ENCODE measurements at places on chromosomes 4 and X.

- peak; percentile 1 for DNase-seq
Observed at GRCh38 chrX:85379174-85379907, at the start of gene POF1B. Gene POF1B, minus strand, starts transcription at chrX:85379665. Its CDS starts 211 bp downstream, at chrX:85379454.

DNA sequence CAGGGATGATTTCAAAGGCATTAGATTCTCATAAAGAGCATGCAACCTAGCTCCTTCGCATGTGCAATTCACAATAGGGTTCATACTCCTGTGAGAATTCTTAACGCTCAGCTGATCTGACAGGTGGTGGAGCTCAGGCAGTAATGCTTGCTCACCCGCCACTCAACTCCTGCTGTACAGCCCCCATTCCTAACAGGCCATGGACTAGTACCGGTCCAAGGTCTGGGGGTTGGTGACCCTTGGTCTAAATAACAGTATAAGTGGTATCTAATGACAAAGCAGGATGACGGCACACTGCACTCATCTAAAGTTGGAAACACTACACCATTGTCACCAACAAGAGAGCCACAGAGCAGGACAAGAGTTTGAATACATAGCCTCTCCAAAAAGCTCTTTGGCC is 28.5 kb downstream of the ADGRA3 start:
- no peak for DNase-seq

DNA sequence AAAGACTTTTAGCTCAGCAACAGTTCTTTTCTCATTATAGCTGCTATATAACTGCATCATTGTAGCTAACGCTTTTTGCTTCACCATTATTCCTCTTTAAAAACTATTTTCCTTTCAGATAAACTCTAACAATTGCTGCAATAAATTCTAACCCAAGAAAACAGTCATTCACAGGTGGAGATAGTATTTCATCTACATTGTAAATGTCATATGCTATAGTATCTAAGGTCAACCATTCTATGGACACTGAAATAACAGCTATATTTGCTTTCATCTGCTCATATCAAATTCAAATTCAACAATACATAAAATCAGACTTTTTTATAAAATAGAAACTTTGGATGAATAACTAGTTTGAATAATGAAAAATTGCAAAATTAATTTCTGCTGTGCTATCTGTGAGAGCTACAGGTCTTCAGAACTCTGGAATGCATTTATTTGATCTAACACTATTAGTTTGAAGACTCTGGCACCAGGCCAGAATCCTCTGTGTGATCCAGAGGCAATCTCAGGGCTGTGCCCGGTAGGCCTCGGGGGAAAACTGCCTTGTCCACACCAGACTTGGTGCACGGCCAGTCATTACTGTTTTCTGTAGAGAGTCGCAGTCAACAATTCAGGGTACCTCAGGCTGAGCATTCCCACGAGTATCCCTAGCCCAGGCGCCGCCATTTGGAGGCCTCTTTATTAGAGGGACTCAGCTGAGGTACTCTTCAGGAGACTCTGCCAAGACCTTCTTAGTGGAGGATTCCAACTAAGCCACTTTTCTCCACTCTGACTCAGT is 332.4 kb downstream of the SLC7A11 start:
- DNase-seq = no peak

DNA sequence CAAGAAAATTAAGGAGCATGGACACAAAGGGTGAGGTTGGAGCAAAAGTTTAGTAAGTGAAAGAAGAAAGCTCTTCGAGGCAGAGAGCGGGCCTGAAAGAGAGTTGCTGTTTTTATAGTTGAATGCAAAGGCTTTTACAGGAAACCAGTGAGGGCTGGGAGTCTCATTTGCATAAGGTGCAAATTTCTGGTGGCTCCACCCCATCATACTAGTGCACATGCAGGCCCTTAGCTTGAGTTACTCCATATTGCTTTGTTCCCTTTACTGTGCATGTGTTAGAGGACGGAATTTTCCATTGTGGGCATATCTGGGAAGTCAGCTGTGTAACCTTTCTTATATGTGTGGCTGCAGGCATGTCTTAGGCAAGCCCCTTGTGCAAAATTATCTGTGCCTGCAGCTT is 48.0 kb downstream of the CPE start:
- DNase-seq = no peak

GRCh38 chrX:151323054-151323453 is 74.0 kb upstream of the VMA21 start:
- DNase-seq = no peak

- peak; percentile 43 for DNase-seq
Observed at GRCh38 chr4:142377342-142378091, 468.6 kb downstream of the INPP4B start.

DNA sequence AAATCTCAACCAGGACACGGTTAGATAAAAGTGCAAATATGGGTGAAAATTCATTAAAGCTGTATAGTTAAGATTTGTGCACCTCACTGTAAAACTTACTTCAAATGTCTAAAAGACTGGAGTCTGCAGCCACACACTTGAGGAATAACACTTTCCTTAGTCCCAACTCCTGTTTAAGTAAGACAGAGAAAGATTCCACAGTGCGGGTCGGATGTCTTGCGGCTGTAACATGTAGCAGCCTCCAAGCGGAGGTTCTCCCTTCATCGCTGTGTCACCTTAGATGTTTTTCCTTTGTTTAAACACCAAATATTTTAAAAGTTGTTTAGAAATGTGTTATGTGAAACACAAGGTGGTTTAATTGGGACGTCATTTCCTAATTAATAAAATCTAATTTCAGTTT is 905 bp upstream of the MAEA start:
- DNase-seq = no peak

DNA sequence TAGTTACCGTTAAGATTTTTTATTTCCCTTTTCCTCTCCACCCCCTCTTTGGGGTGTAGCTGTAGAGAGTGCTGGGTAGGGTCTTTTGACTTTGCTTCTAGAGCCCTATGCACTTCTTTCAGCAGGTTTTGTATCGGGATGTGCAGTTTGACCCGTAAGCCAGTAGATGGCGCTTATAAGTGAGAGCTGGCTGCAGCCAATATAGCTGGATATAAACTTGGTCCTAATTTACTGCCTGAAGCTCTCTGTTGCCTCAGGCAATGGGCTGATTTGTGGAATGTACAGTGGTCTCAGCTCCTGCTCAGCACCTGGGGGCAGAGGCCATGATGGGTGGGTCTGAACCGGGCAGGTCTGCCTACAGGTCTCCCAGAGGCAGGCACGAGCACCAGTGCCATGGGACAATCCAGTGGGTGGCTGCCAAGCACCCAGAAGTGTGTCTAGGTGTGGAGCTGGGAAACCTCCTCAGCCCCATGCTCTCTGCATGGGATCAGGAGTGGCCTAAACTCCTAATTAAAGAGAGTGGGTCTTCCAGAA is 146.5 kb downstream of the SPANXN1 start:
- DNase-seq = no peak

- no peak for DNase-seq
Observed at GRCh38 chr4:73978886-73979285, 2.9 kb downstream of the PF4 start.

GRCh38 chrX:36609616-36610585 is 398.3 kb upstream of the FAM47C start:
- DNase-seq = no peak

- no peak for DNase-seq
Observed at GRCh38 chrX:120147537-120147936, 10.9 kb upstream of the RHOXF2 start.

- no peak for DNase-seq
Observed at GRCh38 chr4:151717314-151717713, 43.5 kb downstream of the GATB start.

- DNase-seq = no peak
Observed at GRCh38 chr4:14671146-14671545, 331.1 kb upstream of the CPEB2 start.

GRCh38 chr4:52939325-52939724 is 77.2 kb downstream of the RASL11B start:
- no peak for DNase-seq

DNA sequence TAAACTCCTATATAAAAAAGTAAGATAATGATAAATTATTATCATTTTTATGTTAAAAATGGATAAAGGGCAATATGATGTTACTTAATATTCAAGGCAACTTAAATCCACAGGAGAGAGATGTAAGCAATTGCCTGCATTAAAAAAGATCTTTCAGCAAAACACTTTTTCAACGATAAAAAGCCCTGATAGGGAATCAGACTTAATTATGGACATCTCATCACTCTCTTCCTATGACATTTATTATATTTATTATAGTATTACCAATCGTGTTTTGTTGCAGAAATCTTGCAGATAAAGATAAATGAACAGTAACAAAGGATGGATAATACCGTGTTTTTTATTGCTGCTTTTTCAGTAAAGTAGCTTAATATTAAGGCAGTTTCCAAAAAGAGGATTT is 178.5 kb downstream of the SH2D1A start:
- no peak for DNase-seq

GRCh38 chrX:65596270-65597034 is 61.9 kb upstream of the LAS1L start:
- DNase-seq = peak; percentile 71

GRCh38 chr4:94115687-94116086 is 92.0 kb upstream of the SMARCAD1 start:
- no peak for DNase-seq

GRCh38 chrX:103495786-103496185 is 23.5 kb downstream of the RAB40A start:
- no peak for DNase-seq

DNA sequence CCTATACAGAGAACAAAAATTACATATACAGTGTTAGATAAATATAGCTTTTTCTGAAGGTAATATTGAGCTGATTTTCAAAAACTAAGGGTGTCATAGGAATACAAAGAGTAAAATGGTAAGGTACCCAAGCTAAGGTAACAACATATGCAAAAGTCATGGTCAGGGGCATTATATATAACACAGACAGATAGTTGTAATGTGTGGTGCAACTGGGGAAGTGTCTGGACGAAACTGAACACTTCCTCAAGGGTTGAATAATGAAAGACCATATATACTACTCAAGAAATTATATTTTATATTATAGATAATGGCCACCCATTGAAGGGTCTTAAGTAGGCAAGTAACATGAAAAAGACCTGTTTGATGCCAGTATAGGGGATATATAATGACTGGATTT is 262.1 kb upstream of the CXXC4 start:
- no peak for DNase-seq

DNA sequence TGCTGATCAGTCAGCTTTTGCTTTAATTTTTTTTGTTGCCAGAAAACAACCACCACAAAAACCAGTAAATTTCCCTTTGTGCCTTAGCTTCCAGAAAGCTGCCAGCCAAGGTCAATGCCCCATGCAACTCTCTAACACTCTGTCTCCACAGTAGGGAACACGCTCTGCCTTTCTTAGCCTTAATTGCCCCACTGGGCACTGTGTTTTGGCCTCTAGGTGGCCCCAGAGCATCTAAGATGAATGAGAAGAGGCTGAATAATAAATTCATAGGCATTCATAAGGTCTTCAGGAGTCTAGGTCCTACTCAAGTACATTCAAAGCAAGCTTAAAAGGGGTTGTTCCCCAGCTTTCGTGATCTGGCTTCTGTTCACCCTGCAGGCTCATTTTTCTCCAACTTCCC is 57.7 kb upstream of the PASD1 start:
- no peak for DNase-seq

- DNase-seq = no peak
Observed at GRCh38 chr4:153940916-153941315, 152.0 kb upstream of the SFRP2 start.

DNA sequence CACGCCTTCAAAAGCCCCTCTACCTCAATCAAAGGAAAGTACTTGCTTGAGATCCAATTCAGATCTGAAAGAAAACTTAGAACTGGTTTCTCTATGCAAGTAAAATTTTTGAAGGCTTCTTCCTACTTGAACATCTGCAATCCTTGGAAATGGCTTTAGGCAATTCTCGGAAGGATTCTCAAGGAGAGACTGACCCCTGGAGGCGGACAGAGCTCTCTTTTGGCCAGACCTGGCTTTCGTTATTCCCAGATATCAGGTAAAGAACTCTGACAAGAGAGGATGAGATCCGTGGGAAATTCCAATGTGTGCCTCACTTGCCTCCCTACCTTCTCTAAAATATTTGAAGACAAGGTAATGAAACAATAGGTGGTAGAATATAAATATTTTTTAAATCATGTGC is 670.3 kb upstream of the FAM241A start:
- no peak for DNase-seq

- no peak for DNase-seq
Observed at GRCh38 chrX:76862509-76862908, 435.0 kb downstream of the MAGEE1 start.

DNA sequence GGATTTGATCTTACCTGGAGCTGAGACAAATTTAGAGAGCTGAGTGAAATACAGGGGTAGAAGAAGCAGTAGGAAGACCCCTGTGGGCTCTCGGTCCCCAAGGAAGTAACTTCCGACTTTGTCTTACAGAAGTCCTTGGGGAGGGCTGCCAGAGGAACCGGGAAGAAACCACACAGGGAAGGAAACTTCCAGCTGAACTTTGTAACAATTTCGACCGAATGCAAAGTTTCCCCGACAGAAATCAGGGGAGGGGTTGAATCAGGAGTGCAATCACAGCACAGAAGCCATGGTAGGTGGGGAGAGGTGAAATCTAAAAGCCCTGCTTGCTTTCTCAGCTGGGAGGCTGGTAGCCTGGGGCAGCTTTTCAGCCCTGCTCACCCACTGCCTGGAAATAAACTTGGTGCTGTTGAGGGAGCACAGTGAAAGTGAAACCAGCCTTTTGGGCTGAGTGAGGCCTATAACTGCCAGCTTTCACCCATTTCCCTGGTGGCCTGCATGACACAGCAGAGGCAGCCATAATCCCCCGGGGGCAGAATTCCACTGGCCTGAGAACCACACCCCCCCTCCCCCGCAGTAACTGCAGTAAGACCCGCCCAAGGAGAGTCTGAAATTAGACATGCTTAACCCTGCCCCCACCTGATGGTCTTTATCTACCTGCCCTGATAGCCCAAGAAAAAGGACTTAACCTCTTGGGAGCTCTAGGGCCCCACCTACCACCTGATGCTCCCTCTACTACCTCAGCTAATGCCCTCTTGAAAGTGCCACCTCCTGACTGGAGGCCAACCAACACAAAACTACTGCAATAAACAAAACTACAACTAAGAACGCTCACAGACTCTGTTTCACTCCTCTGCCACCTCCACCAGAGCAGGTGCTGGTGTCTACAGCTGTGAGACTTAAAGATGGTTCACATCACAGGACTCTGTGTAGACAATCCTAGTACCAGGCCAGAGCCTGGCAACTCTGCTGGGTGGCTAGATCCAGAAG is 248.2 kb downstream of the PARM1 start:
- no peak for DNase-seq

DNA sequence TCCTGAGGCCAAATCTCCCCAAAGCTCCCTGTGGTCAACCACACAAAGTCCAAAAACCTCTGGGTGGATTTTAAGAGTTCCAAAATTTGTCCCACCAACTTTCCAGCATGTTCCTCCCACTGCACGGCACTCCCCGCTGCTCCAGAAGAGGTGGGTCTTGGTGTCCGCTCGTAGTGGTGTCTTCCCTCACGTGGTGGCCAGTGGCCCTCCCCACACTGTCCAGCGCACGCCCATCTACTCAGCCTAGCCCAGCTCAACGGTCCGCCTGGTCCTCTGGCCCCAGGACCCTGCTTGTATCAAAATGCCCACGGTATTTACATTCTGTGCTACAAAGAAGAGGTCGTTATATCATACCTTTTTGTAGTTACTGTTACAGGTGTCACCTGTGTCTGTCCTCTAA is 83.5 kb downstream of the NSUN7 start:
- no peak for DNase-seq

GRCh38 chrX:15564981-15565579 is 35.7 kb downstream of the ACE2 start:
- DNase-seq = peak; percentile 1

- DNase-seq = peak; percentile 2
Observed at GRCh38 chrX:148271263-148271662, 229.2 kb upstream of the AFF2 start.
